ENCODE measurements at places on chromosomes 4 and X.

- DNase-seq: no peak
Measured at GRCh38 chr4:81348778-81349094, 123.0 kb downstream of the RASGEF1B start.

DNA sequence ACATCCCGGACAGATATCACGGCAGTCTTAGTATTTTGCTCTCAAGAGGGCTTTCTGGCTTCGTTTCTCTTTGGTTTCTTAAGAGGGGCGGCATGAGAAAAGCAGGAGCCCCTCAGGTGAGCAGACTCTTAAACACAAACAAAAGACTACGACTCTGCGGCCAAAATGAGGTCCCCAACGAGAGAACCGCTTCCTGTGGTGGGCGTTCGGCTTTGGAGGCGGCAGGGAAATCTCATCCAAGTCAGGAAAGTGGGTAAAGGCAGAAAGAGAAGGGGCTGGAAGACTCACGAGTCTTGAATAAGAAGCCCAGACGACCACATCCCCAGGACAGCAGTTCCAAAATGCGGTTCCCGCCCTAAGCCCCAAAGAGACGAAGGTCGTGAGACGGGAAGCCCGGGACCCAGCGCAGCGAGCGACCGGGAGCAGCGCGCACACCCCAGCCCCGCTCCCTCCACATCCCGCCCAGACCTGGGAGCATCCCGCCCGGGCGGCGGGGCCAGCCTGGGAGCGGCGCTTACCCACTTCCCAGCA lies 409 bp downstream of the UGDH start:
- DNase-seq: no peak

DNA sequence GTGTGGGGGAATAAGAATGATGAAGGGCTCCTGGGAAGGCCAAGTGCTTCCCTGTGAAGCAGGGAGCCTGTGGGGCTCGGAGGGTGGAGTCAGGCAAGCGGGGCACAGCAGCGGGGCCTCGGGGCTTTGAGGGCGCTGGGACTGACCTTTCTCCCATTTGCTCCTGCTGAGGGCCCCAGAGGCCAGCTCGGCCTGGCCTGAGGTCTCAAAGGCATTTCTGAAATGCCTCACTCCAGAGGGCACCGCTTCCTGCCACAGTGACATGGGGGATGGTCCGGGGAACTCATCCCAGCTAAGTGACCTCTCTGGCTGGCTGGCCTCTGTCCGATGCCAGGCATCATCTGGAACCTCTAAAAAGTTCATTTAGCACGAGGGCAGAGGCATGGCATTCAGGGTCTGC lies 98.8 kb upstream of the STX18 start:
- no peak for DNase-seq

DNA sequence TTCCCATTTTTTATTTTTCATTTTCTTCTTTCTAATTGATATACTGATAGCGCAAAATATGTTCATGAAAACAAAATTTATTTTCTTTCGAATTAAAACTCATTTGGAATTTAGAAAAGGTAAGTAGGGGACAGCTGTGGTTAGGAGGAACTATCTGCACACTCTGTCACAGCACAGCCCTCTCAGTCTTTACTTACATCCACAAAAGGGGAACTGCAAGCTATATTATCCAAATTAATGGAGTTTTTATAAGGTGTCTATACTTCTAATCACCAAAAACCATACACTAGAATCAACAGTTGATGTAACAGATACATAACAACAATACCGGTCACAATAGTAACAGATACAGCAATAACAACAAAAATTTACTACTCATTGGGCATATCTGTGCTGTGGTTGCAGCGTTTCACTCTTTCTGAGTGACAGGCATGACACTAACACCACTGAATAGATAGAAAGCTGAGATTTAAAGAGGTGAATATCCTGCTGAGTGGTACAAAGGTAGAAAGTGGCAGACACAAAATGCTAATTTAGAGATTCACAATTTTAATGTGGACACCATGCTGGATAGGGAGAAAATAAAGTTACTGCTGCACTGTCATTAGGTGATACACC lies 160.7 kb downstream of the PPP3CA start:
- no peak for DNase-seq

DNA sequence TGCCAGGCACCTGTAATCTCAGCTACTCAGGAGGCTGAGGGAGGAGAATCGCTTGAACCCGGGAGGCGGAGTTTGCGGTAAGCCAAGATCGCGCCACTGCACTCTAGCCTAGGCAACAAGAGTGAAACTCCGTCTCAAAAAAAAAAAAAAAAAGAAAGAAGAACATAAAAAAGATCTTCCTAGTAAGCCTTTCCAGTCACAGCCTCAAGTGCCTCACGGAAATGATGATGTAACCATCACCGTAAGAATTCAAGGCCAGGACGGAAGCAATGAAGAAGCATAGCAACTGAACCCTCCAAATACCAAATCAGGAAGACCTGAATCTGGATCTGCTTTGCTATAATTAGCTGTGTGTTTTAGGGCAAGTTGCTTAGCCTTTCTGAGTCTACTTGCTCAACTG lies 28.8 kb downstream of the RBM47 start:
- no peak for DNase-seq

Data from LNCaP clone FGC (cell line).